ENCODE measurements at places on chromosomes 16 and 17.

- DNase-seq: no peak
Measured at GRCh38 chr16:19704321-19705145, 13.5 kb downstream of the KNOP1 start.

GRCh38 chr17:41540921-41541625 lies 13.0 kb upstream of the KRT19 start:
- no peak for DNase-seq

DNA sequence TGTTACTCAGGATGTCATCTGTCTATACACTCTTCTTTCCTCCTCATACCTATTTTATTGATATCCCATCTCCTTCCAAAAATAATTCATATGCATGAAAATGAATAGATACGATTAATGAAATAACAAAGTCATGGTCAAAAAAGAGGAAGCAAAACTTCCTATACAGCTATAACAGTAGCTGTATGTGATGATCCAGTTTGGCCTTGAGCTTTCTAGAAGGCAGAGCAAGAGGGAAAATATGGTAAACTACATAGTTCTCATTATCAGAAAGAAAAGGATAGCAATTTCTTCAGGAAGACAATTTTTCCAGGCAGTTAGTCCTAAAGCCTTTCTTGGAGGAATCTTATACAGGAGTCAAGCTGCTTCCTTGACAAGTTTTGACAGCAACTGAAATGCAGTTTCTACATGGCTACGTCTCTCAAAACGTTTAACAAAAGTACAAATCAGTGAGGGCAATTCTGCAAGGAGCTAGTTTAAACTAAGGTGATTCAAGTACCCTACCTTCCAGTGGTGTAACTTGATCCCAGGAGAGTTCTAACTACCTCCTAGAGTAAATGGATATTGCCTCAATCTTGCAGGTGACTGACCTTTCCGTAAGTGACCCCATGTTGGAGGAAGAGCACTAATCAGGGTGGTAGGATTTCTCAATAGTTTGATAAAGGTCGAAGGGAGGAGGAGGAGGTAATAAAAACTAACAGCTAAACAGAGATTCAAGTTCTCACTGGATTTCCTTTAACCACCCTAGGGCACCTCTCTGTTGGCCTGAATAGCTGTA lies 1.0 kb downstream of the SPAG5 start:
- DNase-seq: no peak

DNA sequence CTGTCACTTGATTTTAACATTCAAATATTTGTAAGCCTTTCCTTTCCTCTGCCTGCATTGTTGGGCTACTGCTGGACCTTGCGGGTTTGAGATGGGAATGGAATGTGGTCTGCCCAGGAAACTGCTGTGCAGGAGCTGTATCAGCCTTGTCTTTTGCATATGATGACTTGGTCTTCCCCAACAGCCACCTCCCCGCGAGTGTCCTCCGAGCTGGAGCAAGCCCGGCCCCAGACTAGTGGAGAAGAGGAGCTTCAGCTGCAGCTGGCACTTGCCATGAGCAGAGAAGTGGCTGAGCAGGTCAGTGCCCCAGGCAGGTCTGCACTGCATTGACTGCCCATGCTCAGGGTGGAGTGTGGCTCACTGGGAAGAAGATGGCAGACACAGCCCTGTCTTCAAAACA lies 52.8 kb downstream of the B9D1 start:
- no peak for DNase-seq

All from hypothalamus (tissue), 51 donors.